ENCODE measurements at places on chromosomes 5 and 9.

DNA sequence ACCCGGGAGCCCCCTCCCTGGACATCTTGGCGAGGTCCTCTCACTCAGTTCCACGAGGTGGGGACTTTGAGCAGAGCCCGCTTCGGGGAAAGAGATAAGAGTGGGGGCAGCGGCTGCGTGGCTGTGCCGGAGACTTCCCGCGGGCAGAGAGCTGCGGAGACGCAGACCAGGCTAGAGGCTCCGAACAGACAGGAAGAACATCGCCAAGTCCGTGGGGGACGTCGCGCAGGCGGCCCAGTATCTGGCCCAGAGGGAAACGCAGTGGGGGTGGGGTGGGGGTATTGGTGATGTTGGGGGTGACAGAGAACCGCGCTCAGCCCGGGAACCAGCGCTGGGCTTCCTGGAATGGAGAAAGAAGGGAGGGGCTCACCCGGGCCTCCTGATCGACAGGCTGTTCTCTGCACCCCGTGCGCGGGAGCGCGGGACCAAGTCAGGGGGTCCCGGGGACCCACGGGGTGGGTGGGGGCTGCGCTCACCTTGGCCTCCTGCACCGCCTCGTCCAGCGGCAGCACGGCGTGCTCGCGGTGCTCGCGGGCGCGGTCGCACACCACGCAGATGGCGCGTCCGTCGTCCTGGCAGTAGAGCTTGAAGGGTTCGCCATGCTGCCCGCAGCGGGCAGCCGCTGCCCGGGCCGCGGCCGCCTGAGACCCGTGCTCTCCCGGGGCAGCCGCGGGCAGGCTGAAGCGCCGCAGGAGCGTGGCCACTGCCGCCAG lies 727 bp downstream of the TRIM7 start:
- no peak for DNase-seq

GRCh38 chr9:93566408-93567270 lies 9.7 kb upstream of the PHF2 start:
- DNase-seq, result peak; percentile 99

DNA sequence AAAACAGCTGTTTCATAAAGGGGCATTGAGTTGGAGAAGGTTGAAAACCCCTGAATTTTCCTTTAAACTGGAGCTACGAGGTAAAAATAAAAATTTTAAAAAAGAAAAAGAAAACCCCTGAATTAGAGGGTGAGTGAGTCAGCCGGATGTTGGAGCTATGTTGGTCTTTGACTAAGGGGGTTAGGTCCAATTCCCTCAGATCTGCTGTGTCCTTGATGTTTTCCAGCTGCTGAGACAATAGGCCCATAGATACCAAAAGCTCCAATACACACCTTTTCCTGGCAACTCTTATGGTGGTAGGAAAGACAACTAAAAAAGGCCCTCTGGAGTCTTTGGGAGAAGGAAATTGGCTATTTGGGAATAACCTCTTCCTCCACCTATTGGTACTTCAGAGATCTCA lies 79.4 kb upstream of the SAP30L start:
- no peak for DNase-seq

DNA sequence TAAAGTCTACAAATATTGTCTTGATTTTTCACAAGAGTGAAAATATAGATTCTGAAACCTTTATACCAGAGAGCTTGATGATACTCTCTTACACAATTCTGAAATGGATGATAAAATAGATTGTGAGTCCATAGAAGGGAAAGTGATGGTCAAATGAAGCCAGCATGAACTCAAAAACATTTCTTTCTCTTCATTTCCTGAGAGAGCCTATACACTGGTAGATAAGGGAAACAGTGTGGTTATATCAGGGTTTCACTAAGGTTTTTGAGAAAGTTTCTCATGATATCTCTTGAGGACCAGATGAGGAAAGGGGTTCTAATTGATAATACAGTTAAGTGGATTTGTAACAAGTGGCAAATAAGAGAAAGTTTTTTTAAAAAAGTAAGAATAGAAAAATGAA lies 254.1 kb downstream of the PJA2 start:
- no peak for DNase-seq

DNA sequence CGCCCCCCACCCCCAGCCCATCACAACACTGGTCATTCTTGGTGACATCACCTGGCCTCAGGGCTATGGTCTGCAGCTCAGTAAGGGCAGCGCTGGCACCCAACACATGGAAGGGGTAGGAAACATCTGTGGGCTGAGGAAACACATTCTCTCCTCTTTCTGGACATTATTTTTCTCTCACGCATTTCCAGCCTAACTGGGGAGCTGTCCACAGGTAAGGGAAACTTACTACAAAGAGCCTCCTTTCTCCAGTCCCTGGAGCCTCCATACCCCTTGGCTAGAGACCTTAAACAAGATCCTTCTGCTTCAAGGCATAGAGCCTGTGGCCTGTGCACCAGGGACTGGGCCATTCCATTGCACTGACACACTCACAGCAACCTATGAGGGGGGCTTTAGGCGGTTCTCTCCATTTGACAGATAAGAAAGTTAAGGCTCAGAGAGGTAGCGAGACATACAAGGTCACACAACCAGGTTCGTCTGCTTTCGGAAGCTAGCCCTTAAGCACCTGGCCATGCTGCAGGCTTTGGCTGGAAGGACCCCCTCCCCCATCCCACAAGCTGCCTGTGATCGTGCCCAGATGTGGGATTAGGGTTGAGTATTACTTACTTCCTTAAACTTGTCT lies 40.7 kb downstream of the CXXC5 start:
- no peak for DNase-seq

DNA sequence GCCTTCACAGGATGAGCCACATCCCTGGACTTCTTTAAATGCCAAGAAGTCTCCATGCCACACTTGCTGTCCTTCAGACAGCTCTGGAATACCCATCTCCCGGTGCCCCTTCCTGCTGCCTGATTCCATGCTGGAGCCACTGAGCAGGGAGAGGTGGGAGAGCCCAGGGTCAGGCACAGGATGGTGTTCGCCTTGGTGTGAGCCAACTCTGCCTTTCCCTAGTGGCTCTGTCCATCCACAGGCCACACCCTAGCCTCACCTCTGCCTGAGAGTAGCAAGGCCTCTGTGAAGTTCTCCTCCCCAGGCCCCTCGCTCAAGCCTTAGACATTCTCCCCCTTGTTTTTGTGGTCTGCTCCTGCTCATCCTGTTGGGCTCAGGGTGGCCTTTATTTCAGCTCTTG lies 54.2 kb upstream of the ANGPTL2 start:
- DNase-seq, result no peak

DNA sequence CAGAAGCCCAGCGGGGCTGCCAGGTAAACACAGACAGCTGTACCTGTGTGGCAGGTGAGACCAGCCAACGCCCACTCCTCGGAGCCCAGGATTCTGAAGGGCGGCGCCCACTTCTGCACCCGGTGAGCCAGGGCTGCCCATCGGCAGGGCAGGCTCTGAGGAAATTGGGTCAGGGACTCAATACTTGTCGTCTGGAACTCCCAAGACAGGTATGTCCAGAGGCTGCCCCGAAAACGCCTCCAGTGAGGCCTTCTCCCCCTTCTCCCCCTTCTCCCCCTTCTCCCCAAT lies 19.8 kb downstream of the GLT6D1 start:
- DNase-seq, result no peak

GRCh38 chr5:94473936-94474335 lies 144.5 kb downstream of the KIAA0825 start:
- no peak for DNase-seq

DNA sequence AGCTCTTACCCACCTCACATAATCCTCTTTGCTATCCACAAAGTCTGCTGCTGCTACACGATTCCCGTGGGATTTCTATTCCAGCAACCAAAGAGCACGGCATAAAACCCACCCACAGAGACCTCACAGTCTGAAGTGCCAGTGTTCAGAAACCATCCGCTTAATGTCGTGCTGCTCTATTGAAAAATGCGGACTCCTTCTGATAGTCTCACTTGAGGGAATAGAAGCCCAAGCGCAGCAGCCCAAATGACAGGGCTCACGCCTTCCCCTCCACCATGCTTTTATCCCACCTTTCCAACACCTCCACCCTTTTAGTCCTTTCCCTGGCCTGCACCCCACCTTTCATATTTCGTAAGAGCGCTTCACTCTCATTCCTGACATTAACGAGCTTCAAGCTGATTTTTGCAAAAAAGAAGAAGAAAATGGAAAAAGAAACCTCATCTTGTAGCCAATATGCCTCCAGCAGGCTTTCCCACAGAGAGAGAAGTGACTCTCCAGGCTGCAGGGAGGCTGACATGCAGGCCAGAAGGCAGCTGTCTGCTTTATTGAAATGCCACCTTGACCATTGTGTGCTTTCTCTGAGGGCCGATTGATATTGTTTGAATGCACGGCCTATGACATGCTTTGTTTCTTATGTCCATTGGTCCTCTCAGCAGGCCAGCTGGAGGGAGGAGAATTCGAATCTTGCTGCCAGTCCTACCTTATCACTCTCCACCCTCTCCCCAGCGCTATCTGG lies 70.6 kb upstream of the PCSK1 start:
- no peak for DNase-seq

All from activated gamma-delta T cell treated with Interleukin-2 at 50 U/mL for 16 hours (primary cell).